ENCODE measurements at places on chromosomes 2 and 18. TPM values are rescaled to one million over a fixed set of nuclear protein-coding genes. Genes with fewer than 3 reads are reported as not detected.
A peak's percentile ranks its signal among the peaks of the same experiment; 100 is the strongest.

GRCh38 chr2:10059552-10060335, 16.4 kb downstream of the KLF11 start:
- no peak for DNase-seq

DNA sequence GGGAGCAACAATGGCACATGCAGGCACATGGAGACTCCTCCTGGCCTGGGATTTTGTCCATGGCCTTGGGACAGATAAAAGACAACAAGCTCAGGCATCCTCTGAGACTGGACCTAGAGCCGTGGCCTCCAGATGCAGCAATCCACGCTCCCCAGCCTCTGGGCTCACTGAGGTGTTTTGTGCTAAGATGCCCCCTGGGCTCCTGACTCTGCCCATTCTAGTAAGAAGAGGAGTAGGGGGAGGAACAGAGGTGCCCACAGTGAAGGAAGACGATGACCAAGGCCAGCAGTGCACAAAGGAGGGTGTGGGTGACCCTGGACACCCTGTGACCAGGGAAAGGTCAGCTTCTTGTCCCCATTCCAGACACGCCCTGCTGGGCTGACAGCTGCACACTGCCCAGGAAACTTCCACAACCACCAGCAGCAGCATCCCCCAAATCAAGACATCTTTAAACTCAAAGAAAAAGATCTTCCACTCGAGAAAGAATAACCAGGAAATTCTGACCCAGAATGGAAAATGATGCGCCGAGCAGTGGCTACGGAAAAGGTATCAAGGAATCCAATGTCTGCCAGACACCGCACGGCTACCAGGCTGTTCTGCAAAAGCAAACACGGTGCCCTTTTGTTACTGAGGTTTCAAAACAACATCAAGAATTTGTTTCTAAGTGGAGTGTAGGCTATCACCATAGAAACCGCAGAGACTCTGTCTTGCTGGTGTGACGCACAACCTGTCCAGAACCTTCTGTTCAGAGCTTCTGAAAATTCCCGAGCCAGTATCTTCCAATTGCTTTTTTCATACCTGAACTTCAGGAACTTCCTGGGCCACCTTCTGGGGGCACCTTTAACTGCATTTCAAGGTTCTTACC, 65.5 kb downstream of the ZNF516 start:
- no peak for DNase-seq

- DNase-seq = no peak
Measured at GRCh38 chr2:44155666-44156446, 12.8 kb upstream of the PPM1B start.

DNA sequence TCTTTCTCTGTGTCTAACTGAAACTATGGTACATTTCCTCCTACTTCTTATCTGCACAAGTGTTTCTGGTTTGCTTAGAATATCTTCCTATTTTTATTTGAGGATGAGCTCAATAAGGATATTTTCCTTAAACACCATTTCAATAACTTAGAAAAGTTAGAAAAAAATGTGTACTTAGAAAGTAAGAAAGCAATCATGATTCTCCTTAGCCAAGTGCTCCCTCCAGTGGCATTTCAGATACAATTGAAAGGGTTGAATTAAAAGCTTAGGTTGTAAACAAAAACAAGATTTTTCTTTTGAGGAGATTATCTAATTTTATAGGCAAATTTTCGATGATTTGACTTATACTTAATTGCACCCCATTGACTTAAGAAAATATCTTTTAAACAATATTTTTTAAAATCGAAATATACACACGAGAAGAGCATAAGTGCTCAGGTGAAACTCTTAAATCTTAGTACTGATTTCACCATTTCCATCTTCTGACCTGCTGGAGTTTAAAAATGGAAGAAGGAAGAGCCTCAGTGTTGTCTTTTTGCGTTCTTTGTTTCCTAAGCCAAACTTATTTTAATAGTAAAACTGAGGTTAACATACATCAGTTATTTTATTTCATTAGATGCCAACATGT, 26.9 kb downstream of the C18orf63 start:
- DNase-seq = no peak

DNA sequence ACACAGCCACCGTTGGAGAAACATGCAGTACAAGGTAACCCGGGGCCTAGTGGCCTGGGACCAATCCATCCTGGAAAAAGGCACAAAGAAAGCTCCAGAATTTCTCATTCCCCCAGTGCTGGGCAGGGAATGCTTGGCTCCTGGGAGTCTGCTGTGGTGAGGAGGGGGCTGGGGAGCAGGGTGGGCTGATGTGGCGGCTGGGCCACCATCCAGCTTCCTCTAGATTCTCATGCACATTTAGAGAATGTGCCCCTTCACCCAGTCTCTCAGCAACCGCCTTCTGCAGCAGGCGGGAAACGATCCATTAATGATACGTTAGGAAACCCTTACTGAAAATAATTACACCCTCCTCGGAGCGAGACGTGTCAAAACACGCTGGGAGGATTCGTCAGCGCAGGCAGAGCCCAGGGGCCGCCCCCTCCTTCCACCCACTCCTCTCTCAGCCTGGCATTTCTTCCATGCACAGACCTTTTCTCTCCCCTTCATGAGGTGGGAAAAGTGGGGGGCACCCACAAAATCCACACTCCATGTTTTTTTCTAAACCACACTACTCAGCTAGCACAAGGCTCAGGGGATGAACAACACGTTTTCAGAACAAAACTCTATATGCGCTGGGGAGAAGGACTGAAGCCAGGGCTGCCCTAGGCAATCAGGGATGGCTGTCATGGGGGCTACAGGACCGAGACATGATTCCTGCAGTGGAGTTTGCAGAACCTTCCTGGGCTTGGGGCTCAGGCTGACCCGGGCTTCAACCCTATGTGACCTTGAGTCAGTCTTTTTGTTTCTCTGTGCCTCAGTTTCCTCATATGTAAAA, 56.1 kb upstream of the SMAD7 start:
- DNase-seq = no peak

- DNase-seq = no peak
Measured at GRCh38 chr18:62792016-62792415, 76.7 kb downstream of the PHLPP1 start.

DNA sequence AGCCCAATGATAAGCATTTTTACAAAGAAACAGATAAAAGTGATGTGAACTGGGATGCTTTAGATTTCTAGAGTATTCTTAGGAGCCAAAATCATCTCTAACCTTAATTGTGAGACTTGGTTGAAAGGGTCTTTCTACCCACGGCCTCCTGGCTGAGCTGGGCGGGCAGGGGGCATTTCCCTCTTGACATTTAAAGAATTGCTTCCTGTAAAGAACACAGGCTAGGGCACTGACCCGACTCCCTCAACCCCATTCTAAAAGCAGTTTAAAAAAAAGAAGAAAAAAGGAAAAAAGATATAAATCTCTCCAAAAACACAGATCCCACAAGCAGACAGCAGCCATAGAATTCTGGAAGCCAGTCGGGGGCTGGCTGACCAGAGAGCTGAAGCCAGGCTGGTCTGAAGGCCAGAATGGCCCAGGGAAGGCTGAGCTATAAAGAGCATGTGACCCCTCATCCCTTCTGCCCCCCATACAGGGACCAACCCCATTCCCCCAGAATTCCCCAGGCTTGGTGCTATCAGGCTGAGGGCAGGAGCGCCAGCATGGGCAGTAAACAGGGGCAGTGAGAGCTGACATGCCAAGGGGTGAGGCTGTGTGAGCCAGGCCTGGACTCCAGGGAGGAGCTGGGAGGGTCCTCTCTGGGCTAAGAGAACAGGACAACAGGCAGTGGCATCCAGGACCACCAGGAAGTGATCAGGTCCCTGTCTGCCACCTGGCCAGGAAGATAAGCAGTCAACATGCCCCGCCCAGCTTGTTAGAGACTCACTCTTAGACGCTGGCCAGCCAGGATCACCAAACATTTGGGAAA, 188.5 kb downstream of the HDAC4 start:
- DNase-seq = no peak

DNA sequence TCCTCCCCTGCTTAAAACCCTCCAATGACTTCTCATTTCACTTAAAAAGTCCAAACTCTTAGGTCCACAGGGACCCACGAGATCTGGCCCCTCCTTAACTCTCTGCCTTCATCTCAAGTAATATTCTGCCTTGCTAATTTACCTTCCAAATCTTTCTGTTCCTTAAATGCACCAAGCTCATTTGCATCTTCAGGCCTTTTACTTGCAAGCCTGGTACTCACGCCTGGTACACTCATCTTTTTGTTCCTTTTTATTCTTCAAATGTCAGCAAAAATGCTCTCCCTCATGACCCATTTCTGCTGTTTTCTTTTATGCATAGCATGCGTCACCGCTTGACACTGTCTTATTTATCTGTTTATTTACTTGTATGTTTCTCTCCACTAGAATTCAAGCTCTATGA, 2.7 kb upstream of the WIPF1 start:
- DNase-seq = no peak

- no peak for DNase-seq
Measured at GRCh38 chr2:205750797-205751196, 68.5 kb downstream of the NRP2 start.

- no peak for DNase-seq
Measured at GRCh38 chr2:224325941-224326340, 76.0 kb downstream of the FAM124B start.

DNA sequence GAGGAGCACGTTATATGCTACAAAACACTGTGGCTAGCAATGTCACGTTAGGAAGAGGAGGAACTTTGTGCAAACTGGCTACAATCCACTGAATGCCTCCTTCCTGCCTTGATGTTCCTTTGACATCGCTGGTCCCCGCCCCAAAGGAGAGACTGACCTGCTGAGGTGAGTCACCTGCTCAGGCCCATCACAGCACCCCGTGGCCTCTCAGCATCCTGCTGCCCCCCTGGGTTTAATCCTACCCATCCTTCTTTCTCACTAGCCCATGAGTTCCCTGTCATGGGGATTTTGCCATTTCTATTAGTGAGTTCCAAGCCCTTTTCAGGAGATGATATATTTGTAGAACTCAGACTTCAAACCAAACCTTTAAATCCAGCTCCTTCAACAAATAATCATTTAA, 16.2 kb downstream of the DLGAP1 start:
- DNase-seq = peak; percentile 63

Gene PCARE
- not detected for total RNA-seq

Gene DES
- 1.6 TPM for total RNA-seq

Gene LYPD6
- 10.2 TPM for total RNA-seq
